RCC 7860 (cell line): ENCODE measurements at places on chromosomes 16 and 17.

- no peak for DNase-seq
Measured at GRCh38 chr17:78617511-78618061, 40.4 kb upstream of the DNAH17 start.

GRCh38 chr16:67546761-67547422 lies 15.4 kb upstream of the CTCF start:
- peak; percentile 43 for DNase-seq

DNA sequence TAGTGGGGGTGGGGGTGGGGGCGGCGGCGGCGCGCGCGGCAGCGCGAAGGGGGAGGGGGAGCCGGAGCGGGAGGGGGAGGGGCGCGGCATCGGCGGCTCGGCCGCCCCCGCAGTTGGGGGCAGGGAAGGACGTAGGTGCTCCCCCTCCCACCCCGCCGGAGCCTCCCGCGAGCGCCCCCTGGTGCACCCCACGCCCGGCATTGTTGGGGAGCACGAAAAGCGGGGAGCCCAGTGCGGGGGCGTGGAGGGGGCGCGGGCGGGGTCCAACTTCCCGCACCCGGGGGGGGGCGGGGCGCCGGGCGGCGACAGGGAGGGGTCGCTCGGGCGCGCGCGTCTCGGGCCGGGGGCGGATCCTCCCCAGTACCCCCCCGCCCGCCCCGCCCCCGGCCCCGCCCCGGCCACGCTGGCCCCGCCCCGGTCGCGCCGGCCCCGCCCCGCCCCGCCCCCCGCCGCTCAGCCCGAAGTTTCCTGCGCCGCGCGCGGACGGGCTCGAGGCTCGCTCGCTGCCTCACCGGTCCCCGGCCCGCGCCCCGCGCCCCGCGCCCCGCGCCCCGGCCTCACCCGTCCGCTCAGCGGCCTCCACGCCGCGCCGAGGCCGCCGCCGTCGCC lies at the start of gene CACNA1H:
TSS of gene CACNA1H (plus strand) at position 456 of the 609 bp plus-strand sequence. CDS start 632 bp downstream, outside the sequence.
- no peak for DNase-seq

DNA sequence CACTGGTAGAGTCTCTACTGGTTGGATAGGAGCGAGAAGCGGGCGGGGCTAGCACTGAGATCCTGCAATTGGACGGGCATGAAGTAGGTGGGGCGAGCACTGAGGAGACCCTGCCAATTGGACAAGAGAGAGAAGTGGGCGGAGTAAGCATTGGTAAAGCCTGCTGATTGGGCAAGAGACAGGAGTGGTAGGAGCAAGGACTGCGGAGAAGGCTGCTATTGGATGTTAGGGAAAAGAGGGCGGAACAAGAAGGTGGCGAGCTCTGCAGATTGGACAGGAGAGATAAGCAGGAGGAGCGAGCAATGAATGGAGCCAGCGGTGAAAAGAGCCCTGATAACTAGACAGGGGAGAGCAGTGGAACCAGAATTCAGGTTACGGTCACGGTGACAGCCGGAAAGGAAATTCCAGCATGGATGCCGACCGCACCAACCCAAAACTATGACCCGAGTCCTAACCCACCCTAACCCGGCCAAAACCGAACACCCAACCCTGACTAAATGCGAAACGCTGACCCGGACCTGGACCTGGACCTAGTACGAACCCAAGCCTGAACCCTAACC lies 4.8 kb downstream of the SCGB1C2 start:
- peak; percentile 3 for DNase-seq

GRCh38 chr17:8656693-8657092 lies 26.2 kb upstream of the MYH10 start:
- no peak for DNase-seq

DNA sequence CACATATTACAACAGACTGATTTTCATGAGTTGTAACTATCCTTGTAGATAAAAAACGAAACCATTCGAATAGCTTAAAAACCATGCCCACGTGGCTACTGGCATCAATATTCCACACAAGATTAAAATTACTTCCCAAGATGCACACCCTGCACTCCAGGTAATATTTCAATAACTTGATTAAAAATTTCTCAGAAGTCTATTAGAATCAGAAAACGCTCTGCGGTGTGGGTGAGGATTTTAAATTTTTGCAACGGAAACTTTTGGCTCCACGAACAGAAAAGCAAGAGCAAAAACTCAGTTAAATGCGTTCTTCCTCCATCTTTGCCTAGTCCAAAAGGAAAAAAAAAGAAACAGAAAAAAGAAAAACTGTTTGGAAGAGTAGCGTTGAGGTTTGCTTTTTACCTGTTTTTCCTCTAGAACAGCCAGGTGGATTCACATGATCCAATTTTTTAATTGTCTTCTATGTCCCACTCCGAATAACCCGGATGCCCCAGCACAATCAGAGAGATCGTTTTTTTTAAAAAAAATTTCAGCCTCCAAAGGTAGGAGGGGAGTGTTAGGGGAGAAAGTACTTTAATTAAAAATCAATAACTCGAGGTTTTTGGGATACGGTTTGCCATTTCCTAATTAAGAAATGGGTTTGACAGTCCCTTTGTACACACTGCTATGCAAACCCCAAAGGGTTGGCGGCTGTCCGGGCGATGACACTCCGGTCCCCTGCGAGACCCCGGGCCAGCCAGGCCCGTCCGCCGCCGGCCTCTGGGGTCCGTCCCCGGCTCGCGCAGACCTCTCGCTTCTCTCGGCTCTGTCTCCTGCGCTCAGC lies 708 bp upstream of the NFAT5 start:
- no peak for DNase-seq
